Activated CD4-positive, alpha-beta T cell treated with anti-CD3 and anti-CD28 coated beads, Interleukin-2, amount 50 U/mL, for 48 hours (primary cell): ENCODE measurements at places on chromosomes 5 and 9.

DNA sequence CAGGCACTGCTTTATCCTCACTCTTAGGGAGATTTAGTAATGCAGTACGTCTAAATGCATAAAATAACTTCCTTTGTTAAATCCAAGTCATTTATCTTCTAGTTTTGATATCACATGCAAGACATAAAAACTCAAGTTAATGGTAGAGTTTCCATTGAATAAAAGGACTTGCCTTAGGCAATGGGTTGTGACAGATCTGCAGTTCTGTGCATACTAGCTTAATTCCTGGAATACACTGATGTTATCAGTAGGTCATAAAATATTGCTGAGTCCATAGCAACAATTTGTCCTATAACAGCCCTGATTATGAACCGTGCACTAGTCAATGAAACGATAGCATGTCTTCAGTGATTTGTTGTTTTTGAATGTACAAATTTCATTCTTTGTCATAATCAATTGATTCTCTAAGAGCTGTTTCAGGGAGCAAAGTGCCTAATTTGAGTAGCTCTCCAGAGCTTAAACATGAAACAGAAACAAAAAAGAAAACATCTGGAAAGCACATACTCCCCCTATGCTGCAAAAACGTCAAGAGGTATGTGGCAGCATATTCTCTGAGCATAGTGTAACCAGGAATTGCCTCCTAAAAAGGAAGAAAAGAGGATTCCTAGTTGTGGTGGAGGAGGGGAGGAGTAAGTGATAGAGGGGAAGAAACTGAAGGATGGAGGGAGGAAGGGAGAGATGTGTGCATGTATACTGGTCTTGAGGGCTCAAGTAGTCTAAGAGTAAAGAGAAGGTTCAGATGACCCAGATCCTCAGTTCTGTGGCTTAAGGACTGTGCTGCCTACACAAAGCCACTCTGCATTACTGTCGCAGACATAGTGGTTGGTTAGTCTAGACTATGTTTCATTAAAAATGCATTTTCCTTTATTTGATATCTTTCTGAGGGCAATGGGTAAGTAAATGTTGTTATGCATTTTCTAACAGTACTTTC lies 589.2 kb downstream of the PRR16 start:
- DNase-seq: no peak

DNA sequence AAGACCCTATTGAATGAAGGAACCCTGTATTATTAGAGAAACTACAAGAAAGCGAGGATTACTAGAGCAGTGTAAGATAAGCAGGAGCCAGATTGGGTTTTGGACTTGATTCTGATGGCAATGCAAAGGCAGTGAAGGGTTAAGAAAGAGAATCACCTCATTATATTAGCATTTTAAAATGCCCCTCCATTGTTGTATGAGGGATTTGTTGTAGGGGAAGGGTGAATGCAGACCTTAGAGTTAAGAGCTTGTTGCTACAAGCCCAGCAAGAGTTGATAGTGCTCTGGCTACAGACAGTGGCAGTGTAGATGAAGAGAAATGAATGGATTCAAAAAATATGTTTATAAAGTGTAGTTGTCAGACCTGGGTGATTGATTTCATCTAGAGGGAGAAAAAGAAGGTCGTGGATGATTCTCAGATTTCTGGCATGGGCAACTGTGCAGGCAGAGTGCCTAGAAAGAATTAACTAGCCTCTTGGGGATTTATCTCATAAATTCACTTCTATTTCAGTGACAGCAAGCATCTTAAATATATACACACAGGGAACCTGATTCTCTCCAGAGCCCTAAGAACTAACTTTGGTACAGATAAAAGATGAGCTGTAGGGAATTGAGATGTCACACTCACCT lies 344.8 kb downstream of the ARRDC3 start:
- DNase-seq: no peak

DNA sequence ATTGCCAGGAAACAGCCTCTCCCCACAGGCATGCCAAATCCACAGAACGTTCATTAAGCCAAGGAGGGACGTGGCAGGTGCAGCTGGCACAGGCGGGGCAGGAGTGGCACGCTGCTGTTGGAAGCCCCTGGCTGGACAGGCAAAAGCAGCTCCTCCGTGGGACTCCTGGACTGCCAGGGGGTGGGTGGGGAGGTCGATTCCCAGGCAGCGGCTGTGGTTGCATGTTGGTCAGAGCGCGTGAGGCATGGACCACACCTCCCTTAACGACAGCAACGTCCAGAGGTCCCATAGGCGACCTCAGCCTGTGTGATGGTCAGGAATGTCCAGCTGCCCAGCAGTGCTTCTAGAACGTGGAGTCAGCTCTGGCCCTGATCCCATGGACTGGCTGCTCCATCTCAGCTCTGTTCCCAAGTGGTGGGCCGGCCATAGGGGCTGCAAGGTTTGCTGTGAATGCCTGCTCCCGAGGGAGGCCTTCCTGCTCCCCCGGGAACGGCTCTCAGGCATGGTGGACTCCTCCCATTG lies 6.9 kb downstream of the SLC6A19 start:
- no peak for DNase-seq

- DNase-seq: no peak
These were observed 515.9 kb upstream of the CYLC2 start for GRCh38 chr9:102479191-102479590.

- DNase-seq: no peak
These were observed 13.3 kb upstream of the COL5A1 start for GRCh38 chr9:134628354-134628736.

GRCh38 chr5:107557051-107557658 lies 113.6 kb downstream of the EFNA5 start:
- no peak for DNase-seq

- DNase-seq: no peak
These were observed 74.5 kb upstream of the CCNG1 start for GRCh38 chr5:163362840-163363371.

GRCh38 chr9:110126499-110126941 lies 81.4 kb downstream of the C9orf152 start:
- DNase-seq: no peak

GRCh38 chr5:56145511-56145910 lies 87.6 kb downstream of the ANKRD55 start:
- DNase-seq: no peak

DNA sequence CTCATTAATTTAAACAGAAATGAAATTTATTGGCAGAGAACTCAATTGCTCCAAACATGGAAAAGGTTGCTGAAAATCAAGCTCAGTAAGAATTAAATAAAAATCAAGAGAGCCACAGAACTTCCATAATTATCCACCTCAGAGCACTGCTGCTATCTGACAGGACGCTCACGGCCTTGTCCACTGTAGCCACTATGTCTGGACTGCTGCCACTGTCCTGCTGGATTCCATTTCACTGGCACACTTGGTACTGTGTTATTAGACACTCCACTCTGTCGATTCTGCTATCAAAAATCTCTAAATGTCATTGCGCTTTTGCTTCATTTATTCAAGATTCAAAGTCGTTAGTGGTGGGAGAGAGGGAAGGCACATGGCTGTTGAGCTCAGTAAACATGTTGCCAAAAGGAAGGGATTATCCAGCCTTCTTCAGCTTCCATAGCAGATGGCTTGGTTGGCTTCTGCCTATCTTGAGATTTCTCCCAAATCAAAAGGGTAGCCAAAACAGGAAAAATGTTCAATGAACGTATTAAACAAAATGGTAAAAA lies 815.0 kb downstream of the CDH18 start:
- DNase-seq: no peak

DNA sequence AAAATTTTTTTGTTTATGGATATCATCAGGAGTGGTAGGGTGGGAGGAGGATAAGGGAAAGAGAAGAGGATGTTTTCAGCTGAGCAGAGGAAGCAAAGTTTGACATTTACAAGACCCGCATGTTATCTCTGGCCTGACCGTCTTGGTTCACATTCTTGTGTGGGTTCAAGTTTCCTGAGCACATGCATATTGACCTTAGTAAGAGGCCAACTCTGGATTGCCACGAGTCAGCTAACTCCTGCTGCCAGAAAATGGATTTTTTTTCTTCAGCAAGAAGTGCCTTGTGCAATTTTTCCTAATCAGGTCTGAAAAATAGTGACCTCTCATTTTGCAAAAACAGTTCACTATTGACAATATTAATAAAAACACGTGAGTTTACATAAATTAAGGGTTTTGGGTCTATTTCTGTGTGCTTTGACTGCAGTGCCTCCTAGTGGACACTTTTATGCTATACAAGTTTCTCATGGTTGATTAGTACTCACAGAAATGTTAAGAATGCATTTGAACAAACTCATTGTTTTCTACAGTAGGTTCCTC lies 27.1 kb upstream of the BASP1 start:
- no peak for DNase-seq

GRCh38 chr9:6450641-6451375 lies 37.8 kb downstream of the UHRF2 start:
- no peak for DNase-seq

DNA sequence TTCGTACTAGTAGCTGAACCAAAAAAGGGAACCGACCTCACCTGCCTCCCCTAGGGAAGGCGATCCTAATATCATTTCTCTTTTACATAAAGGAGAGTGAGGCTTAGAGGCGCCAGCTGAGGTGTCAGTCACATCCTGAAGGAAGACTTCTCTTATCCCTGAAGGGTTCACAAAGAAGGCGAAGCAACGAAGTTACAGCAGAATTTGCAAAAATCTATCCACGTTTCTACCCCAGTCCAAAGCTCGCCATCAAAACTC lies 598 bp upstream of the KIAA1191 start:
- no peak for DNase-seq

- DNase-seq: no peak
These were observed 155.4 kb downstream of the FSTL4 start for GRCh38 chr5:133456933-133457402.

DNA sequence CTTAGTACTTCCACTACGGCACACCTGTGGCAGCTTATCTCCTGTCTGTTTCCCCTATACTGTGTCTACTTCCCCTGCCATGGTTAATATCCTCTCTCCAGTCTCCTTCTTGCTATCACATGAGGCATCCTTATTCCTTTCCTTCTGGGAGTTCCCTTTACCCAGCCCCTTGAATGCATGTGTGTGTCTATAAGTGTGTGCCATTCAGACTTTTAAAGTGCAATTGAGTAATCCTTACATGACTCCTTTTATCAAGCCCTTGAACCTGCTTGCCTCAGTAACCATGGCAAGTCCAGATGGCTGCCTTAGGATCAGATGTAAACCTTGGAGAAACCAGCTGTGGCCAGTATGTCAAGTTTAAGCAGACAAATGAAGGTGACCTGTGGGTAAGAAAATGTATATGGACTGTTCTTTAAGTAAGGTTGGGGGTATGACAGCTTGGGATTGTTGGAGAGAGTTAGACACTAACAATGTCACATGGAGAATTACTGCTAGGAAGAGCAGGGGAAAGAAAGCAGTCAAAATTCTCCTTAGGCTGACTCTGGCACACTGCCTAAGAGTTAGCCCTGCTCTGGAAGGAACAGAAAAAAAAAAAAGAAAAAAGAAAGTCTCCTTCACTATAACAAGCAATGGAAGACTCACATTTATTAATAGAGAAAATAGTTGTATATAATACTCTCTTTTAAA lies 142.1 kb downstream of the HINT1 start:
- DNase-seq: no peak

DNA sequence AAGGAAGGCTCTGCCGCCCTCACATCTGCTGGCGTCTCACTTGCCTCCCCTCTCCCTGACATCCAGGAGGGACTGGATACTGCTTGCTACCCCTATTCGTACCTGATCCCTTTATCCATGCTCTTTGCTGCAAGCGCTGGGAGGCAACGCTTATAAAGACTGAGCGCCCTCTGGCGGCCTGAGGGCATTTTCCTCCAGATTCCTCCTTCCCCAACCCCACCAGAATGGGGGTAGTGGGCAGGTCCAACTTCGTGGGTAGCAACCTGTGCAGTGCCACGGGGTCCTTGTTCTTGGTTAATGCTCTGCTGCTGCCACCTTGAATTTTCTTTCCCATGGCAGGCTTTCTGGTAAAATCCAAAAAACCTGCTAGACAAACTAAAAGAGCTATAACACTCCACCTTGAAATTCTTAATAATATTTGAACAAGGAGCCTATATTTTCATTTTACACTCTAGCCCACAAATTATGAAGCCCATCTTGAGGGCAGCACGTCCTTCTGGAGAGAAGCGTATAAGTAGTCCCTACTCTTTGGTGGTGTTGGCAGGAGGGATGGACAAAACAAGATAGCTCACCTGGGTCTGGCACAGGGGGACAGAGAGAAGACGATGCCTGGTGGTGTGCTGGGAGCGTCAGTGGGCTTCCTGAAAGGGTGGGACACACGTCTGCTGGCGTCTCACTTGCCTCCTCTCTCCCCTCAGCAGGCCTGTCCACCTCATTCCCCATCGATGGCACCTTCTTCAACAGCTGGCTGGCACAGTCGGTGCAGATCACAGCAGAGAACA lies 52.5 kb downstream of the JADE2 start:
- peak; percentile 88 for DNase-seq

DNA sequence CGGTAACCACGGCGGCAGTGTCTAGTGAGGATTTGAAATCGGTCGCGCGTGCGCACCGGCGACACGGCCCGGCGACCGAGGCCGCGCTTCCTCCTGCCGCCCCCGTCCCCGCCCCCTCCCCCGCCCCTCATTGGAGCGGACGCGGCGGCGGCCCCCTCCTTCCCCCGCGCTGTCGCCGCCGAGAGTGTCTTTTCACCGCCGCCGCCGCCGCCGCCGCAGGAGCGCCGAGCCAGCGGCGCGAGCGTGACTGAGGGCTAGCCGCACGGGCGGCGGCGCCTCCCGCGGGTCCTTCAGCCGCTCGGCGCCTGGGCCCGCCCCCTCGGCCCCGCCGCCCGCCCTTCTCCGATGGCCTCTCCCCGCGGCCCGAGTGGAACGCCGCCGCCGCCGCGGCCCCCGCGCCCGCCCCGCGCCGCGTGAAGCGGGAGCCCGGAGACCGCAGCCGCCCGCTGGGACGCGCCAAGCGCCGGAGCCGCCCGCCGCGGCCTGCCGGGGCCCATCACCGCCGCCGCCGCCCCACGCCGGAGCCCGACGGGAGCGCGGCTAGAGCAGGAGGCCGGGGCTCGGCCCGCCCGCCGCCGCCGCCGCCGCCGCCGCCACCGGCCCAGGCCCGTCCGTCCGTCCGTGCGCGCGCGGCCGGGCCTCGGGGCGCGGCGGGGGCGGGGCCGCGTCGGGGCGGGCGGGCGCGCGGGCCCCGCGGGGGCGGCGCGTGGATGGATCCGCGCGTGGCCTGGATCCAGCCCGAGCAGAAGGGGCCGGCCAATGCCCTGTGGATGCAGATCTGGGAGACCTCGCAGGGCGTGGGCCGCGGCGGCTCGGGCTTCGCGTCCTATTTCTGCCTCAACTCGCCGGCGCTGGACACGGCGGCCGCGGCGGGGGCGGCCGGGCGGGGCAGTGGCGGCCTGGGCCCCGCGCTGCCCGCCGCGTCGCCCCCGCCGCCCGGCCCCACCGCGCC lies at the start of gene TENT4A:
TENT4A (plus strand) TSS at position 159 of the 952 bp plus-strand sequence; CDS start at position 711, 552 bp downstream.
- no peak for DNase-seq

DNA sequence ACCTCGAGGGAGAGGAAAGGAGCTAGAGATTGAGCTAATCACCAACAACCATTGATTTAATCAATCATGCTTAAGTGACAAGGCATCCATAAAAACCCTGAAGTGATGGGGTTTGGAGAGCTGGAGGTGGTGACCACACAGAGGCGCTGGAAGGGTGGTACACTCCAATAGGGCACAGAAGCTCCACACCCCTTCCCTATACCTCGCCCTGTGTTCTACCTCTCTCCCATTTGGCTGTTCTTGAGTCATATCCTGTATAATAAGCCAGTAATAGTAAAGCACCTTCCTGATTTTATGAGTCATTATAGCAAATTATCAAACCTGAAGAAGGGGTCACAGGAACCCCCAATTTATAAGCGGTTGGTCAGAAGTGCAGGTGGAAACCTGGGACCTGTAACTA lies 18.3 kb downstream of the ACTL7B start:
- no peak for DNase-seq
